ENCODE measurements at places on chromosomes 12 and 14.
A peak's percentile ranks its signal among the peaks of the same experiment; 100 is the strongest.

DNA sequence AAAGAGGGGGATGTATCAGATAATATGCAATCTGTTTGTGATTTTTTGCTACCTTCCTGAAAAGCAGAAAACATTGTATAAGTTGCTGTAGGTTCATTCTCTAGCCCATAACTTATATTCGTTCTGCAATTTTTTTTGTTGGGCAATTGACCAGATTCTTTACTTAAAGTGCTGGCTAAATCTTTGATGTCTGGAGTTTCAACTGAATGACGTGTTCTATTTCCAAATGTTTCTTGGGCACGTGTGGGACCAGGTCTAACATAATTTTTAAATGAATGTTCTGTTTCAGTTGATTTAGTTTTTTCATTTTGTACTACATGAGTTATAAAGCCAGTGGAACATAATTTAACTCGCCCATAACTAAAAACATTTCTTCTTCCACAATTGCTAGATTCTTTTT, 3.8 kb downstream of the MLH3 start:
- no peak for DNase-seq

- no peak for DNase-seq
These were observed 21.7 kb upstream of the GARIN2 start for GRCh38 chr14:67167420-67168109.

- peak; percentile 57 for DNase-seq
These were observed 8.7 kb upstream of the SPATS2 start for GRCh38 chr12:49358483-49359141.

DNA sequence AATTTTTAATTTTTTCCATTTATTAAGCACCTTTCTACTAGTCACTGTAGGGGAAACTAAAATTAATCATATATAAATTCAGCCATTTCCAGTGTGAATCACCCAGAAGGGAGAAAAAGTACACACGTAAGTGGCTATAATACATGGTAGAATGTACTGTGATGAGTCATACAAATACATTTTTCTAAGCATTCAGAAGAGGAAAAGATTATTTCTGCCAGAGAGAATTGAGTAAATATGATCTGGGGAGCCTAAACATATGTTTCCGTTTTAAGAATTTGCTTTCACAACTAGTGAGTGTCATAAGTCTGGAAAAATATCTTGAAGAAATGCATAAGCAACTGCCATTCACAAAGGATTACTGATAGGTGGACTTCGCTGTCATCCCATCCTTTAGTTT, 102.8 kb downstream of the TGFB3 start:
- DNase-seq: no peak

GRCh38 chr14:29925101-29925722, 2.4 kb downstream of the PRKD1 start:
- no peak for DNase-seq
